ENCODE measurements at places on chromosomes 12 and 14.

DNA sequence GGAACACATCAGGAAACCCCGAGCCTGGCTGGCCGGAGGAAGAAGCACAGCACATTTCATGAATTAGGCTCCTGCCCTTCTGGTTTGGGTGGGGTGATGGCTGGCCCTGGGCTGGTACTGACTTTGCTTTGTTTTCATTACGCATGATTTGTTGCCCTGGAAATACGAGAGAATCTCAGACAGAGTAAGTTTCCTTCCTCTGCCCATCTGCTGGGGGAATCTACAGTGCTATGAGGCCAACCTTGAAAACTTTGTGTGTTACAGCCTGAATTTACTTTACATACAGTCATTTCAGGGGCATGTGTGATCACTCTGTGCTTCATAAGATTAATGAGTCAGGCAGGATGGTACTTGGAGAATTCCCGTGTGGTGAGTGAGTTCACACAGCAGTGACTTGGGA lies 20.5 kb upstream of the SLC5A8 start:
- DNase-seq, result peak; percentile 58

DNA sequence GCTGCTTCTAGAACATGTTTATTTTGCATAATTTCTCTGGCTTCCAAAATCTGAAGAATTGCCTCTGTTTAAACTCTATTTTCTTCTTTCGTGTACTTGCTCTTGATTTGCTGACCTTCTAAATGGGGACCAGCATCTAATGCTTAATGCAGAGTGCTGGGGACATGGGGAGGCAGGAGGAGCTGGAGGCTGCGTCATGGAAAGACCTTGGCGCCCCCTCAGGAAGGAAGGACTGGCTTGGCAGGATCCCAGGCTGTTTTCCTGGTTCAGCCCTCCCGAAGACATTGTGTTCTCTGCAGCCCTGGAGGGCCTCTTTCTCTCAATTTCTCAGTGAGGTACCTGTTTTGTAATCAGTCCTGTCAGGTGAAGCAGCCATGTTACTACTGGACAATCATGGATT lies 5.5 kb downstream of the PRKCH start:
- DNase-seq, result no peak

- DNase-seq, result peak; percentile 27
Measured at GRCh38 chr12:111313833-111314259, 55.0 kb downstream of the PHETA1 start.

DNA sequence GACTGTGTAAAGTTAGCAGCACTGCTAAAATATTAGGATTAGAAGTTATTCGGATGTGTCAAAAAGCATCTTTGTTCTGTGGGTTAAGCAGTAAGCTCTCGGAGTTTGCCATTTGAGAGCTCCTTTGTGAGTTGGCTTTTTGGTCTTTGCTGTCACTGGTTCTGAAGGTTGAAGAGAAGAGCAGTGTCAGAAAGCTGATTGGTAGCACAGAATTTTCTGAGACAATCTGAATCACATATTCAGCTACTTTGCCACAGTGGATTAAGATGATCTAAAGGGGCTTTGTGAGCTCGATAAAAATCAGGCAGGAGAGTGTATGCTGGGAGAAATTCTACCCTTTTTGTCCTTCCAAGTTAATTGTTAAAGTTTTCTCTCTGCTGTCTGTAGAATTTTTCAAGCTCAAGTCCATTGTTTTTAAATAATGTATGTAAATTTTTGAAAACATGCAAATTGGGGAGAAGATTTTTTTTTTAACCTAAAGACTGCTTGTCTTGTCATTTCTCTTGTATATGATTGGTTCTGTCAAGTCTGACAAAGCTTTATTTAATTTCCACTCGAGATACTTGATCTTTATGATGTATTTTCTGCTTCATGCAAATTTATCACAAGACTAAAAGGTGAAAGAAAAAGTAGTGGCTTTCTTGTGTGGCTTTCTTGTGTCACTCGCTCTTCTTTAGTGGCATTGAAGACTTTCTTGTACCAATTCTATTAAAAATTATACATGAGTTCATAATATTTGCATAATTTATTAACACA lies 307.3 kb downstream of the EGLN3 start:
- no peak for DNase-seq

- DNase-seq, result no peak
Measured at GRCh38 chr14:102019006-102019540, 54.7 kb downstream of the DYNC1H1 start.

DNA sequence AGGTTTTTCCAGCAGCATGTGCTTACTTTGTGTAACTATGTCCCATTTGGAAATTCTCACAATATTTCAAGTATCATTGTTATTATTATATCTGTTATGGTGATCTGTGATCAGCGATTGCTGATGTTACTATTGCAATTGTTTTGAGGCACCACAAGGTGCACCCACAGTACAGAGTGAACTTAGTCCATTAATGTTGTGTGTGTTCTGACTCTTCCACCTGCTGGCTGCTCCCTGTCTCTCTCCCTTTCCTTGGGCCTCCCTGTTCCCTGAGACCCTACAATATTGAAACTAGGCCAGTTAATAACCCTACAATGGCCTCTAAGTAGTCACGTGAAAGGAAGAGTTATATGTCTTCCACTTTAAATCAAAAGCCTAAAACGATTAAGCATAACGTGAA lies 153.9 kb downstream of the PIK3C2G start:
- DNase-seq, result no peak

GRCh38 chr12:106130474-106131113 lies 8.2 kb downstream of the NUAK1 start:
- no peak for DNase-seq

DNA sequence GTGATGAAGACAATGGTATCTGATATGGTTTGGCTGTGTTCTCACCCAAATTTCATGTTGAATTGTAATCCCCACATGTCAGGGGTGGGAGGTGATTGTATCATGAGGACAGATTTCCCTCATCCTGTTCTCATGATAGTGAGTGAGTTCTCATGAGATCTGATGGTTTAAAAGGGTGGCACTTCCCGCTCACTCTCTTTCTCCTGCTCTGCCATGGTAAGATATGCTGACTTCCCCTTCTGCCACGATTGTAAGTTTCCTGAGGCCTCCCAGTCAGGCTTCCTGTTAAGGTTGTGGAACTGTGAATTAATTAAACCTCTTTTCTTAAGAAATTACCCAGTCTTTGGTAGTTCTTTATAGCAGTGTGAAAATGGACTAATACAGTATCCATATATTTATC lies 25.6 kb upstream of the PTHLH start:
- no peak for DNase-seq

GRCh38 chr14:97276573-97276972 lies 479.4 kb downstream of the VRK1 start:
- DNase-seq, result no peak

DNA sequence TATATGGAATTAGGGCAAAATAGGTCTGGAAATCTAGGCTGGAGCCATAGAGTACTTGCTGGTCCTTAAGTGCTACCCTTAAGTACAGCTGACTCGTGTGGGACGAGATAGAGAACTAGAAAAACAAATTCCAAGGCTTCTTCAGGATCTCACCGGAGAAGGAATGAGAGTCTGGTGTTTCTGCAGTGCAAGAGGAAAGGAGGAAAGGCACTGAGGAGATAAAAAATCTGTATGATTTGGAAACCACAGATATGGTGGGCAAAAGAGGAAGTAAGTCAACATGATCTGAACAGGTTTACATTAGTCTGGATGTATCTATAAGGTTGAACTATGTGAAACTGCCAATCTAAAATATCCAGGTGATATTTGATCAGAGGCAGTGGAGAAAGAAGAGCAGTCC lies 134.4 kb upstream of the SOX5 start:
- no peak for DNase-seq

DNA sequence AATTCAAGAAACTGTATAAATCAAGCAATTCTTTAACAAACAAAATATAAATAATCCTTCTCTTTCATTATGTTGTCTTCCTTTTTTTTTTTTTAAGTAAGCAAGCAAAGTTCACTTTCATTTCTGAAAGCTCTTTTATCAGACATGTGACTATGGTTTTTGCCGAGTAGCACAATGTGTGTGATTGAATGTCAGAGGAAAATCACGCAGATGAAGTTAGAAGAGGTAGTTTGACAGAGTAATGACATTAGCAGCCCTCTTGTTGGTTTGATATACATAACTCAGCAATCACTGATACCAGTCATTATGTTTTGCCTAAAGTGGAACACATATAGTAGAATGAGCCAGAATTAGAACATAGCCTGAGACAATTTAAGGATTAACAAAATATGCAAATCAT lies 19.0 kb downstream of the ALX1 start:
- no peak for DNase-seq

- DNase-seq, result no peak
Measured at GRCh38 chr12:48414021-48414420, 58.3 kb upstream of the ANP32D start.

DNA sequence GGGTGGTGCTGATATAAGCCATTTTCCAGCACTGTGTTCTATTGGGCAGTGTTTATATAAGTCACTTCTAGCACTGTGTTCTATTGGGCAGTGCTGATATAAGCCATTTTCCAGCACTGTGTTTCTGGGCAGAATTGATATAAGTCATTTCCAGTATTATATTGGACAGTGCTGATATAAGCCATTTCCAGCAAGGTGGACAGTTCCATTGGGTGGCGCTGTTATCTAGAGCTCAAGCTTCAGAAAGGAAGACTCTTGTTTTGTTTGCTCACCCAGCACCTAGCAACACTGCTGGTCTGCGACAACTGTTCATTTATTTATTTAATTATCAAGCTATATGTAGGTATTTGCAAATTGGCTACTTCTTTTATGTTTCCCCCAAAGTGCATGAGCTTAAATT lies 690.3 kb downstream of the AACS start:
- DNase-seq, result no peak

GRCh38 chr12:39395866-39396265 lies 47.1 kb downstream of the KIF21A start:
- no peak for DNase-seq

DNA sequence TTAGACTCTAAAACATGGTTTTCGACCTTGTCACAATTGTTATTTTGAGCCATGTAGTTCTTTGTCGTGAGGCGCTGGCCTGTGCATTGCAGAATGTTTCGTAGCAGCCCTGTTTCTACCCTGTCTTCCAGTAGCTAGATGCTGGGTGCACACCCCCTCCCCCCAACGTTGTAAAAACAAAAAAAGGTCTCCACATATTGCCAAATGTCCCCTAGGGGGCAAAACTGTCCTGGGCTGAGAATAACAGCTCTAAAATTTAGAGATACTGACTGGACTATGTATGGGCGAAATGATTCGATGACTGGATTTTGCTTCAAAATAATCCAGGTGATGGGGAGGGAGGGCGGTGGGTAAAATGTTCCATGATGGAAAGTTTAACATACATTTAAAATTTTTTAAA lies 126.1 kb upstream of the FUT8 start:
- DNase-seq, result no peak

DNA sequence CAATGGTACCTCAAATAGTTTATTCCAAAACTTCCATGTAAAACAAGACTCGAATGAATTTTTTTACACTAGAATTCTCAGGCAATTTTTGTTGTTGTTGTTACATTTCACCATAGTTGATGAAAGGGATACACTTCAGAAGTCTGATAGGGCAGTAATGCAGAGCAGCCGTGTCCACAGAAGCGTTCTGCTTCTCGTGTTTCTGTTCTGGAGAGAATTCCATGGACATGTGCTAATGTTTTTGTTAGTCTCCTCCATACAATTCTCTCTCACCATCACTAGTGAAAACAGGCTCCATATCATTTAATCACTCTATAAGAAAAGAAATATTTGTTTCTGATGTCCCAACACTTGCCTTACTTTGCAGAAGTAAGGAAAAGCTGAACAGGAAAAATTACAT lies 606.1 kb downstream of the SLC16A7 start:
- no peak for DNase-seq

DNA sequence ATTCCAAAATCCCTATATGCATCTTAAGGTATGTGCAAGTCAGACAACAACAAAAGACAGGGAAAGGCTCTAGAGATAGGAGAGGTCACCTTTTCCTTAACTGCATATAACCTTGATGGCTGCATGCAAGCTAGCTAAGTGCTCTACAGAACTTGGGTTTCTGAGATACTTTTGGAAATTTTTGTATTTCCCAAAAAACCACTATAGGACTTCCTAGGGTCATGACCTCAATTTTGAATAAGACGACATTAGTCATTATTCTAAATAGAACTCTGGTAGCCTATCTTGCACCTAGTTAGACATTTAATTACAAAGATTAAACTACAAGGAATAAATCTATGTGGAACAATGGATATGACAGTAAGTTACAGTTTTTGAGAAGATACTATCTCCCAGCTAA lies 309.3 kb downstream of the BCAT1 start:
- DNase-seq, result no peak

DNA sequence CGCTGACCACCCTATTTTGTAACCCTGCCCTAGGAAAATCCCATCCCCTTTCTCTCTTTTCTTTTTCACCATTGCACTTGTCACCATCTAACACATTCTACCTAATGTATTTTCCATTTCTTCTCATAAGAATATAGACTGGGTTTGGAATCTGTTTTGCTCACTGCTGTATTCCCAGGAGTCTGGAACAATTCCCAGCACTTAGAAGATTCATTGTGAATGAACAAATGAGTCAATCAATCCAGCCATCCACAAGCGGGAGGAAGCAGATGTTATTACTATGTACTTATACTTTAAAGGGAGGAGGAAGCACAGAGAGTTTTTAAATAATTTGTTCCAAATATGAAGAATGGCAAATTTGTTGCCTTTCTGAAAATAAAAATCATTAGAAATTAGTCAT lies 142.1 kb downstream of the KIF21A start:
- DNase-seq, result peak; percentile 36

DNA sequence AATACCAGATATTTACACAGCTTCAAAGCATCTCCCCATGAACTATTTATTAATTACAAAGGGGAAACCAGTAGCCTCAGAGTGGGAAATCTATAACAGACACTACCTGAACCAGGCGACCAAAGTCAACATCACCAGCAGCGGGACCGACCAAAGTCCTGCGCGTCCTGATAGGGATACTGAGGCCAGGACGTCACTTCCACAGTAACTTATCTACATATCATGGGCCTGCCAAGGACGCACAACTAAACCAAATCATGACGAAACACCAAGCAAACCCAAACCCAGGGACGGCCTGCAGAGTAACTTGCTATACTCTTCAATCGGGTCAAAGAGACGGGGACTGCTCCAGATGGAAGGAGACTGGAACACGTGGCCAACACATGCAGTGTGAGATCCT lies 26.0 kb upstream of the RIMBP2 start:
- no peak for DNase-seq

DNA sequence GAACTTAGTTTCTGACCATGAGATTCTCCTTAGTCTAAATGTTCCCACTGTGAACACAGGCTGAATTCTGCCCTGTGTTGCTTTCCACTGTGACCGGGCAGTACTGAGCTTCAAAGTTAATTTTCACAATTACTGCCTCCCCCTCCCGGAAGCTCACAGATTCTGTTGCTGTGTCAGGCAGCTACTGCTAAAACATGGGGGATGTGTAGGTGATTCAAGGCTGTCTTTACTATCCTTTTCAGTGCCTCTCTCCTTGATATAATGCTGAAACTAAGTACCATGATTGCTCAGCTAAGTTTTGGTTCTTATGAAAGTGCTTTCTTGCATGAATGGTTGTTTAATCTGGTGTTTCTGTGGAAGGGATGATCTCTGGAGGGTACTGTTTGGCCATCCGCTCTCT lies 428.3 kb upstream of the NOVA1 start:
- no peak for DNase-seq
